DMS79 (cell line): ENCODE measurements at places on chromosomes 16 and 17.

DNA sequence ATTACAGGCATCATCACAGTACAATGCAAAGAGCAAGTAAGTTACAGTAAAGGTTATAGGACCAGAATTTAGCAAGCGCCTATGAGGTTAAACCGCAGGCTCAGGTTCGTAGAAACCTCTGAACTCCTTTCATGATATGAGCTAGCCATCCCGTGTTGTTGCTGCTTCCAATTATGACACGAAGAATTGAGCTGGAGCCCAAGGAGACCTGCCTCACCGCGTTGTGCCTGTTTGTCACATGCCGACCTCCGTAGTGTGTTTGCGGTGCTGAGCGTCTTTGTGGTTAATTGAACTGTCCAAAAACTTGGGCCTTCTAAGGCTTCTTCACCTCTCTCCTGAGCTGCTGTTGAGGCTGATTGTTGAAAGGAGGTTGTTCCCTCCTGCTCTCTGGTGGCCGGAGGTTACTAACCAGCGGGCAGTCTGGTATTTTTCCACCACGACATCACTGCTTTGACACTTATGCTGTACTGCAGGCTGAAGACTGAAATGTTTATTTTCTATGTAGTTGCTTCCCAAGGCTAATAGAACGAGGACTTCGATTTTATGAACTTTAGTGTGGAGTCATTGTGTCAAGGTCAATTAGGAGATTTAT lies 67.5 kb downstream of the SEC14L1 start:
- no peak for DNase-seq

DNA sequence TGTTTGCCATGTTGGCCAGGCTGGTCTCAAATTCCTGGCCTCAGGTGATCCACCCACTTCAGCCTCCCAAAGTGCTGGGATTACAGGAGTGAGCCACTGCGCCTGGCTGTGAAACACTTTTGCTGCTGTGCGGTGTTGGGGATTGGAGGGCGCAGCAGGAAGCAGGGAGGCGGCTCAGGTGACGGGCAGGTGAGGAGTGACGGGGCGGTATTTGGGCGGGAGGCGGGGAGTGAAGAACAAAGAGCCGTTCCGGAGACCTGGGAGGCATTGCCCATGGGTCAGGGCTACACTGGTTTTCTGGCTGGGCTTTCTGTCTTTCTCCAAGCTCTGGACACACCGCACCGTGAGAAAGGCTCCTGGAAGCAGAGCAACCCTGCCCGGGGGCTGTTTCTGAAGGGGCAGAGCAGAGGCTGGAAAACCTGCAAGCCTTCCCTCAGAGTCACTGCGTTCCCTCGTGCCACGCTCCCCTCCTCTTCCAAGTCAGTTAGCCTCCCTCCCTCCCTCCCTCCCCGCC lies 22.1 kb downstream of the CRISPLD2 start:
- DNase-seq = peak; percentile 77

GRCh38 chr17:77083531-77083930 lies 57.2 kb upstream of the SEC14L1 start:
- DNase-seq = no peak

DNA sequence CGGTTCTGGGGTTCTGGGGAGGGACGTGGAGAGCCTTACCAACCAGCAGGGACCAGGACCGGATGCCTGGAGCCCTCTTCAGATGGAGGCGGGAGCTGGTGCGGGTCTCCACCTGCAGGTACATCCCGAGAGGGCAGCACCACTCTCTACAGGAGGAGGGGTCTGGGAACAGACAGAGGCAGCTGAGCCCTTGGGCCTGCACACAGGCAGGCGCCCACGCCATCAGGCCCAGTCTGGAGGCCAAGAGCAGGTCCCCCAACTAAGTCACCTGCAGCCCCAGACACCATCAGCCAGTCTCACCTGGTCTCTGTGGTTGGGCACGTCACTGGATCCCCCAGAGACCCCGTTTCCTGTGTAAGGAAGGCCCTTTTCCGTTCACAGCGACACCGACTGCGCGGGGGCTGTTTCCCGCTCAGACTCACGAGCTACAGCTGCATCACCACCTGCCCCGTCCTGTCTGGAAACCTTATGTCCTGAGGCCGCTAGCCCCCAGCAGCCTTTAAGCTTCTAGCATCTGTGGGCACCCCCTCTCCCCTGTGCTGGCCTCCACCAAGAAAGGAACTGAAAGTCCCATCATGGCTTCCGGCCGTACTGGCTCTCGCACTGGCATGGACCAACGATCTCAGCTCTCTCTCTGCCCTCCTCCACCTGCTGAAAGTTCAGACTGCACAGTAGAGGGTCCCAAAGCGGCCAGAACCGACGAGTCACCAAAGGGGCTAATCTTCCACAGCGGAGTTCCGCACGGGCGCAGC lies 1.2 kb downstream of the CYBC1 start:
- DNase-seq = peak; percentile 65

- DNase-seq = no peak
Measured at GRCh38 chr17:74608511-74608910, 15.0 kb downstream of the CD300E start.

DNA sequence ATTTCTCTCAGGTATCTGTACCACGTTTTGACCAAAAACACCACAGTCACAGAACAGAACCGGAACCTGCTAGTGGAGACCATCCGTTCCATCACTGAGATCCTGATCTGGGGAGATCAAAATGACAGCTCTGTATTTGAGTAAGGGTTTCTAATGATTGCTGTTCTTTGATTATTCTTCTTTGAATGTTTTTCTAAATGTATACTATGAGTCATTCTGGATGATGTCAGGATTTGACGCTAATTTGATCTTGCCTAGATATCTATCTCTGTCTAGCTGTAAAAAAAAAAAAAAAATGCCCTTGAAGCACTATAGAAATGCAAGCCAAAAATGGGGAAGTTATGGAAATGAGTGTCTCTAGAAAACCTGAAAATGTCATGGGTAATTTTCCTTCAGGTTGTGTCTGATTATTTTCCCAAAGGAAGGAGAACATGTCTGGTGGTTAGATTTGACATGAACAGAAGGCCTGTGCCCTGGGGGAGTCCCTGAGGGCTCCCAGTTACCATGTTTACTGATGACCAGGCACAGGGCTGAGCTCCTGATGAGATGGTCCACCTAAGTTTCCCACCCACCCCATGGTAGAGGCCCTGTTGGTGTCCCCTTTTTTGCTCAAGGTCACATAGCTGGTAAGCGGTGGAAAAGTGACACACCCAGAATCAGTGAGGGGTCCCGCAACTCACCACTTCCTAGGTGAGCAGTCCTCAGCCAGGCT lies 13.6 kb downstream of the CLEC16A start:
- DNase-seq = no peak

- no peak for DNase-seq
Measured at GRCh38 chr16:85421338-85422195, 191.6 kb upstream of the GSE1 start.

DNA sequence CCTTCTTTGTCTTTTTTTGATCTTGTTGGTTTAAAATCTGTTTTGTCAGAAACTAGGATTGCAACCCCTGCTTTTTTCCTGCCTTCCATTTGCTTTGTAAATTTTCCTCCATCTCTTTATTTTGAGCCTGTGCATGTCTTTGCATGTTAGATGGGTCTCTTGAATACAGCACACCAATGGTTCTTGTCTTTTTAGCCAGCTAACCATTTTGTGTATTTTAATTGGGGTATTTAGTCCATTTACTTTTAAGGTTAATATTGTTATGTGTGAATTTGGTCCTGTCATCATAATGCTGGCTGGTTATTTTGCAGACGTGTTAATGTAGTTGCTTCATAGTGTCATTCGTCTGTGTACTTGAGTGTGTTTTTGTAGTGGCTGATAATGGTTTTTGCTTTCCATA lies 26.2 kb downstream of the NFATC3 start:
- DNase-seq = no peak

GRCh38 chr17:78040440-78041385 lies 82.2 kb downstream of the TNRC6C start:
- DNase-seq = peak; percentile 50

- DNase-seq = peak; percentile 42
Measured at GRCh38 chr16:71626018-71626857, at the start of gene MARVELD3. Gene MARVELD3 (plus strand): TSS chr16:71626184. CDS start chr16:71626230, 46 bp downstream.

GRCh38 chr17:3798273-3799180 lies 2.5 kb downstream of the ITGAE start:
- no peak for DNase-seq

DNA sequence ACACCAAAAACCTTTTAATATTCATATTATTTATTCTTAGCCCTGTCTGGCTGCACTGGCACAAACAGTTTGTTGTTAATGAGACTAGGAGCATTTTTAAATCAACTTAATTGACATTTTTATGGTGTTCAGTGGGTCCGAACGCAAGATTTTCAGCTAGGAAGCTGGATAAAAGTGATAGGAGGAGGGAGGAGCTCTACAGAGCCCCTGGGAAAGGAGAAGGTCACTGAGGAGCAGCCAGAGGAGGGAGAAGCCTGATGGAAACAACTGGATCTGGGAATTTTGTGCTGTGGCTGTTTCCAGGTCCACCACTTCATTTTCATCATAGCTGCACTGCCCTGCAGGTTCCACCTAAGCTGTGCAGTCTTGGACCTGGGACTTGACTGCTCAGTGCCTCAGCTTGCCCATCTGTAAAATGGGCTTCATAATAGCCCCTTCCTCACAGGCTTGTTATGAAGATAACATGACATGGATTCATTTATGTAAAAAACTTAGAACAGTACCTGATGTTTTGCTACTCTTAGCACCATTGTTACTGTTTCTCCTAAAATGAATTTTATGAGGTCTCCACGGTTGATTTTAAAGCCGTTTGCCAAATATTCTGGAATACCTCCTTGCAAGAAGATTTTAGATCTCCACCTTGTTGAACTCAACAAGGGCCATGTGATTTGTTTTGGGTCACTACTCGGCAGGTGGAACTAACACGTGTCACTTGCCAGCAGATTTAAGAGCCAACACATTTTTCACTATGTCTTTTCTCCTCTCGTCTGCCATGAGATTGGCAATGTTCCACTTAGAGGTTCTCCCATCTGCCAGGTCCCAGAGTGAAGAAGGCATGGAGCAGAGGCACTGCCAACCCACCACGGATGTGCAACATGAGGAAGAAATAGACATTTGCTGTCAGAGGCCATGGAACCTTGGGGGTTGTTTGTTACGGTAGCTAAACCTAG lies 18.7 kb upstream of the GRIN2A start:
- DNase-seq = no peak

- DNase-seq = no peak
Measured at GRCh38 chr17:79504181-79504605, 106.7 kb downstream of the RBFOX3 start.

- DNase-seq = no peak
Measured at GRCh38 chr17:31594416-31594815, 202.9 kb downstream of the RAB11FIP4 start.

- DNase-seq = no peak
Measured at GRCh38 chr17:63929860-63930766, 2.0 kb downstream of the CD79B start.

DNA sequence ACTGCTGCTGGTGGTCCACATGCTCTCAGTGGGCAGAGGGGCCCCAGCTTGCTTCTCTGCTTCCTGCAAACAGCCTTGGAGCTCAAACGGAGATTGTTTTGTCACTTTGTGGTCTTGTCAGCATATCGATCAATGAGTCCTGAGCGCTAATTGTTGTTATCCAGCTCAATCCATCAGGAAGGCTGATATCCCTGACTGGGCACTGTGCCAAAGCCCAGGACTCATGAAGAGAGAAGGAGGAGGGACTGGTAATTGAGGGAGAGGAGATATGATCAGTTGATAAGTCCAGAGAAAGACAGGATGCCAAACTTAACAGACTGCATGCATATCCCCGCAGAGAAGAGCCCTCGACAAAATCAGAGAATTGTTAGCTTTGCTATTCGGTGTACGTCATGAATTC lies 58.6 kb upstream of the DNAH9 start:
- DNase-seq = no peak

DNA sequence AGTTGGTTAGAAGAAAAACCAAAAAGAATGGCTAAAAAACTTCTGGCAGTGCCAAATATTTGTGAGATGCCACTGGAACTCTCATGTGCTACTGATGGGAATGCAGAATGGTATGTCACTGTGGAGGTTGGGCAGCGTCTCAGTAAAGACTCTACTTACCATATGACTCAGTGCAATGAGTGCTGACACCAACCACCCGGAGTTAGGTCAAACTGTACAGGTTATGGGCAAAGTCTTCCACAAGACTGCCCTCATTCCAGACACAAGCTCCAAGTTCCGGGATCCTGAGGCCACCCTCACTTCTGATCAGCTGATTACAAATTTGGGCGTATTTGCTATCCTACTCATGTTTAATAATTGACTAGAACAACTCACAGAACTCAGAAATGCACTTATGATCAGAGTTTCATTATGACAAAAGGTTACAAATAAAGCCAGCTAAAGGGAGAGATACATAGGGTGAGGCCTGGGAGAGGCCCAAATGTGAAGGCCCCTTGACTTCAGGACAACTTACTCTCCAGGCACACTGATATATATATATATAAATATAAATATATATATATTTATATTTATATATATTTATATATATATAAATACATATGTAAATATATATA lies 114.9 kb downstream of the TRIM37 start:
- no peak for DNase-seq

DNA sequence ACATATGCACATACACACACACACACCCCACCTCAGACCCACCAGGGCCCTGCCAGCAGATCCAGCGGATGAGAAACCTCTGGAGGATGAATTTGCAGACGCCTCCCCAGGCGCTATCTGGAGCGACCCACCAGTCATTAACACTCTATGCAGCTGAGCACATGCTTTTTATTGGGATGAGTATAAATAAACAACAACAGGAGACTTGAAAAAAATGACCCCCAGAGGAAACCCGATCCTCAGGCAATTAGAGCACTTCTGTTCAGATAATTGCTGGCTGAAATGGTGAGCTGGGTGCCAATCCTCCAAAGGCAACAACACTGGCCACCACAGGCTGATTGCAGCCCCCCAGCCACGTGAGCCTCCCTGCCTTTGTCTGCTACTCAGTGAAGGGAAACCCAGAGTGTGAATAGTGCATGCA lies 32.9 kb downstream of the DYNLRB2 start:
- no peak for DNase-seq

- DNase-seq = no peak
Measured at GRCh38 chr17:61160789-61161445, 238.7 kb upstream of the TBX2 start.

- DNase-seq = no peak
Measured at GRCh38 chr17:8791910-8792270, 7.3 kb downstream of the MFSD6L start.

- DNase-seq = peak; percentile 87
Measured at GRCh38 chr17:41520821-41521521, 2.3 kb upstream of the KRT15 start.

- no peak for DNase-seq
Measured at GRCh38 chr17:36768394-36768793, 167.0 kb downstream of the MRM1 start.

DNA sequence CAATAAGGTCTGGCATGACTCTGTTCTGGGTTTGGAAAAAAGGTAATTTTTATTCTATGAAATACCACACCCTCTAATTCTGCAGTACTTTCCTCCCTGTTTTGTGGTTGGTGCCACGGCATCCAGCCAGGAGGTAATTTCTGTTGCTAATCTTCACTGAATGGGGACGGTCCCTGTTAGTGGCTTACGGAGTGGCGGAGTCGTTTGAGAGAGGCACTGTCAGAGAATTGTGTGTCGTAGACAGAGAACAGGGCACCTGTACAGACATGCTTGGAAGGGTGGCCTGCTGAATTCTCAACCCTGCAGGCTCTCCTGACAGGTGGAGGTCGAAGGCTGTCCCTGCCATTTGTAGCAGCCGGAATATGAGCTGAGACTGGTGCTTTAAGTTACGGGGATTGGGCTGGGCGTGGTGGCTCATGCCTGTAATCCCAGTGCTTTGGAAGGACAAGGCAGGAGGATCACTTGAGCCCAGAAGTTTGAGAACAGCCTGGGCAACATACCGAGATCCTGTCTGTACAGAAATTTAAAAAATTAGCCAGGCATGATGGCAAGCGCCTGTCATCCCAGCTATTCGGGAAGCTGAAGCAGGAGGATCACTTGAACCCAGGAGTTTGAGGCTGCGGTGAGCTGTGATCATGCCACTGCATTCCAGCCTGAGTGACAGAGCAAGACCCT lies 33.2 kb downstream of the EEF2K start:
- no peak for DNase-seq
